Pancreas (tissue), 10 donors: ENCODE measurements at places on chromosomes 4 and X. TPM values are rescaled to one million over a fixed set of nuclear protein-coding genes. Genes with fewer than 3 reads are reported as not detected.

DNA sequence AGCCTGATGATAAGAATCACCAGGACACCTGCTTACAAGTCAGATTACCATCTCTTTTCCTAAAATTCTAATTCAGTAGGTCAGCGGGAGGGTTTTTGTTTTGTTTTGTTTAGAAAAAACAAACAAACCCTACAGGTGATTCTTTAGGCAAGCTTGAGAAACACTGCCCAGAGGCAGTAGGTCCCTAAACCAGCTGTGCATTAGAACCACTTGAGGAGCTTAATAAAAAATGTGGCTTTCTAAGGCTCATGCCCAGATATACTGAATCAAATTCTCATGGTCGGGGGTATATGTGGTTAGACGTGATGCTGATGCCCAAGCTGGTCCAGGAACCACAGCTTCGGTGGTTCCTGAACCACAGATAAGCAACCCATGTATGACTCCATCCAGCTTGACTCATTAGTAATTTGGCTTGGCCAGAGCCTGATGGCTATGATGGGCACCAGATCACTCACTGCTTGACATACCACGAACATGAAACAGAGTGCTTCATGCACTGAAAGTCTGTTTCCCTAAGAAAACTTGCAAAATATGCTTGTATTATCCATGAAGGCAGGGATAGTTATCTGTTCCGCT, 338.1 kb upstream of the F9 start:
- no peaks in the 10 kb centered on the region for H3K4me1 ChIP-seq
- H3K36me3 ChIP-seq, result no peaks in the 10 kb centered on the region
- H3K4me3 ChIP-seq, result no peak overlapping the region
- no peak overlapping the region for H3K27ac ChIP-seq
- H3K27me3 ChIP-seq, result no peaks in the 10 kb centered on the region

- H3K36me3 ChIP-seq, result no peaks in the 10 kb centered on the region
- H3K27ac ChIP-seq, result peak overlapping the region; percentile 92
- H3K27me3 ChIP-seq, result no peaks in the 10 kb centered on the region
- peak overlapping the region; percentile 55 for H3K4me3 ChIP-seq
- H3K4me1 ChIP-seq, result no peaks in the 10 kb centered on the region
Measured at GRCh38 chrX:119607018-119607389, 780 bp upstream of the NKRF start.

- H3K27ac ChIP-seq, result no peak overlapping the region
- no peak overlapping the region for H3K4me3 ChIP-seq
- H3K27me3 ChIP-seq, result no peaks in the 10 kb centered on the region
- no peak for DNase-seq
- H3K4me1 ChIP-seq, result no peaks in the 10 kb centered on the region
Measured at GRCh38 chr4:165355900-165356300, 22.9 kb upstream of the CPE start.

- H3K27me3 ChIP-seq, result no peaks in the 10 kb centered on the region
- H3K27ac ChIP-seq, result no peak overlapping the region
- H3K36me3 ChIP-seq, result no peaks in the 10 kb centered on the region
- no peak for DNase-seq
- no peak overlapping the region for H3K4me3 ChIP-seq
- no peaks in the 10 kb centered on the region for H3K4me1 ChIP-seq
Measured at GRCh38 chrX:25555521-25555920, 539.8 kb upstream of the ARX start.

GRCh38 chrX:55452833-55453124, 852 bp downstream of the MAGEH1 start:
- no peaks in the 10 kb centered on the region for H3K4me1 ChIP-seq
- H3K27me3 ChIP-seq, result peaks cover 7% of the 10 kb centered on the region
- H3K27ac ChIP-seq, result no peak overlapping the region
- H3K36me3 ChIP-seq, result no peaks in the 10 kb centered on the region

NAT8L gene
- total RNA-seq, result 6.1 TPM

DNA sequence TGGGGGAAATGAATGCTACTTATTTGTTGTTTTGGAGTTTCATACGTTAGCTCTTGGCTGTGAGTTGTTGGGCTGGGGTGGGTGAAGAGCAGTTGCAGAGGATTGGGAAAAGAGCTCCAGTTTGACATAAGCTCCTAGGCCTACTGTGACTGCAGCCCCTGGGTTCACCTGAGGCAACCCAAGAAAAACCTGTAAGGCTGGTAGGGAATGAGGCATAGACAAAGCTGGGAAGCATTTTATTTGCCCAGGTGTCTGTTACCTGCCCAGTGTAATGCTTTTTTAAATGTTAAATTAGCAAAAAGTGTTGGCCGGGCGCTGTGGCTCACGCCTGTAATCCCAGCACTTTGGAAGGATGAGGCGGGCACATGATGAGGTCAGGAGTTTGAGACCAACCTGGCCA, 160.0 kb downstream of the FHIP1A start:
- peak; percentile 50 for DNase-seq
- no peak overlapping the region for H3K27ac ChIP-seq
- no peaks in the 10 kb centered on the region for H3K27me3 ChIP-seq
- H3K36me3 ChIP-seq, result no peaks in the 10 kb centered on the region
- H3K4me1 ChIP-seq, result peaks cover 20% of the 10 kb centered on the region

DNA sequence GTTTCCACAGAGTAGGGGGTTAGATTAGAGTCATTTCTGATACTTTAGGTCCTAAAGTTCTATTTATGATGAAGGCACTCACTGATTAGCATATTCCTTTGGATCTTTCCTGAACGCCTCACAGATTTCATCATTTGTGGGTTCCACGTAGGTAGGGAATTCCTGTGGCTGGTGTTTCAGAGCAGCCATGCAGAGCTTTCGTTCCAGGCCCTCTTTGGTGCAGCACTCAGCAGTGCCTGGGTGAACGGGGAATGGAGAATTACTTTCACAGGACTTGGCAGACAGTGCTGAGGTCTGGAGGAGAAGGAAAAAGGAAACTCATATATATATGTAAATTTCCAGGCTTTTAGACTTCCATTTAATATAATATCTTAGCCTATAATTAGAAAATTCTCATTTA, 18.5 kb downstream of the GC start:
- DNase-seq, result no peak
- no peaks in the 10 kb centered on the region for H3K4me1 ChIP-seq
- no peak overlapping the region for H3K4me3 ChIP-seq
- no peaks in the 10 kb centered on the region for H3K27me3 ChIP-seq

MAGEB4 gene
- total RNA-seq, result not detected

ADGRA3 gene
- total RNA-seq, result 27.4 TPM

- H3K36me3 ChIP-seq, result no peaks in the 10 kb centered on the region
- no peak overlapping the region for H3K4me3 ChIP-seq
- DNase-seq, result no peak
- H3K27ac ChIP-seq, result no peak overlapping the region
- no peaks in the 10 kb centered on the region for H3K27me3 ChIP-seq
Measured at GRCh38 chrX:68677998-68678397, 30.5 kb downstream of the STARD8 start.

GRCh38 chr4:159014859-159015258, 88.0 kb upstream of the RAPGEF2 start:
- H3K27me3 ChIP-seq, result no peaks in the 10 kb centered on the region
- H3K4me1 ChIP-seq, result peaks cover 9% of the 10 kb centered on the region
- H3K27ac ChIP-seq, result no peak overlapping the region
- no peak overlapping the region for H3K4me3 ChIP-seq
- DNase-seq, result no peak

CC2D2A gene
- 3.8 TPM for total RNA-seq

- no peak overlapping the region for H3K27ac ChIP-seq
- no peak for DNase-seq
- no peak overlapping the region for H3K4me3 ChIP-seq
- no peaks in the 10 kb centered on the region for H3K36me3 ChIP-seq
Measured at GRCh38 chrX:124300405-124300804, 32.1 kb upstream of the TEX13D start.

DNA sequence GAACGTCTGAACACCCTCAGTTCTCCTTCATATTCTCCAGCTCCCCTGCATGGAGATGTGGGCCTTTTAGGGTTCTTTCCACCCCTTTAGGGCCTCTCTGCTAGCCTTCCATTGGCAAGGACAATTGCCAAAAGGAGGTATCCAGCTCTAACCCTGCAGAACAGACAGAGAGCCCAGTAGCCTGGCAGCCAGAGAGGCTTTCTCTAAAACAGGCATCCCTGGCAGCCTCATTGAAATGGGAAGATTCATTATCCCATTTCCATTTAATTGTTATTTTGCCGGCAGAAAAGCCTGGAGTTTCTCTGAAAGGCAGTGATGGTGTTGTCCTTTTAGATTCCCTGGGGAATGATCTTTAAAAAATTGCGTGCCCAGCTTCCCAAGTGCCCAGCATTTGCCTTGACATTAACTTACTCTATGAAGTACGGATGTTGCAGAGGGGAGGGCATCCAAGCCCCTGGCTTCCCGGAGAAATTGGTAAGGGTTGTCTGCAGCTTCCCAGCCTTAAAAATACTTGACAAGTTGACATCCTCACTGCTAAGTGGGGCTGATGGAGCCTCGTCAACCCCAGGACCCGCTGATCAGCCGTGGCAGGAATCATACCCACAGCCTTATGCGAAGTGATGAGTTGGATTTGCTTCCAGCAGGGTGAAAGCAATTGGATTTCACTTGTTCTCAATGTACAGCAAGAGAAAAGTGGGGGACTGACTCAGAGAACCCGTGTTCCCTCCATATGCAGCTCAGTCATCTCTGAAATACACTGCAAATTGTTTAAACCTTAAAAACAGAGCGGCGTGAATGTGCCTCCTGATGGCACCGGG, 244.1 kb downstream of the CRLF2 start:
- H3K36me3 ChIP-seq, result no peaks in the 10 kb centered on the region
- H3K27ac ChIP-seq, result no peak overlapping the region
- no peak for DNase-seq
